ENCODE measurements at places on chromosomes 4 and X.

- DNase-seq, result no peak
Measured at GRCh38 chr4:100509386-100509785, 8.4 kb downstream of the EMCN start.

DNA sequence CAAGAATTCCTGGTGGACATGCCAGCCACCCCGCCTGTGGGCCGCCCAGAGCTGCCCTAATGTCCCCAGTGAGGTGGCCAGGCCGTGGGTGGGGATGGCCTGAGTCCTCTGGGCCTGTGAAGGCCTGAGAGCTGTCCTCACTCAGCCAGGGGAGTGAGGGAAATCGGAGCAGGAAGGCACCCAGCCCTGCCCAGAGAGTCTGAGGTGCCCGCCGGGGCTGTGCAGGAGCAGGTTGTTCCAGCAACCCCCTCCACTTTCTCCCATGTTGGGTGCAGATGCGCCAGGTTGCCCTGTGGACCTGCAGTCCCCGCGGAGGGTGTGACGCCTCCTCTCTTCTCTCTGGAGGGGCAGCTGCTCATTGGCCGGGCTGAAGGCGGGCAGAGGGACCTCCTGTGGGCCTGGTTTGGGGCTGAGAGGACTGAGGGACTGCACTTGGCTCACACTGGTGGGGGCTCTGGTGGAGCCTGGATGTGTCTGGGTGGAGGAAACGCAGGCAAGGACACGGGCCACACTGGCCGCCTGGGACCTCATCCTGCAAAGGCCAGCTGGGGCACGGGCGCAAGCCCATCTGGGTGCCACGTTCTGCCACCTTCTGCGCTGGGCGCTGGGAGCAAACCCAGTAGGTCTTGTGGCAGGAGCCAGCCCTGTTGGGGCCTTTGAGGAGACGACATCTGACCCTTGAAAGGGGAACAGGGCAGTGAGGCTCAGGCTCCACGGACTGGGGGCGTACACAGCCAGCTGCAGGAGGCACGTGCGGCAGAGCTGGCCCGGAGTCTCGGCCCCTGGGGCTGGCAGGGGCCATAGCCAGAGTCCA lies 14.0 kb downstream of the DOK7 start:
- no peak for DNase-seq

GRCh38 chr4:110183643-110184042 lies 14.8 kb downstream of the ELOVL6 start:
- no peak for DNase-seq

GRCh38 chr4:82560853-82561785 lies 669 bp downstream of the TMEM150C start:
- DNase-seq, result no peak

DNA sequence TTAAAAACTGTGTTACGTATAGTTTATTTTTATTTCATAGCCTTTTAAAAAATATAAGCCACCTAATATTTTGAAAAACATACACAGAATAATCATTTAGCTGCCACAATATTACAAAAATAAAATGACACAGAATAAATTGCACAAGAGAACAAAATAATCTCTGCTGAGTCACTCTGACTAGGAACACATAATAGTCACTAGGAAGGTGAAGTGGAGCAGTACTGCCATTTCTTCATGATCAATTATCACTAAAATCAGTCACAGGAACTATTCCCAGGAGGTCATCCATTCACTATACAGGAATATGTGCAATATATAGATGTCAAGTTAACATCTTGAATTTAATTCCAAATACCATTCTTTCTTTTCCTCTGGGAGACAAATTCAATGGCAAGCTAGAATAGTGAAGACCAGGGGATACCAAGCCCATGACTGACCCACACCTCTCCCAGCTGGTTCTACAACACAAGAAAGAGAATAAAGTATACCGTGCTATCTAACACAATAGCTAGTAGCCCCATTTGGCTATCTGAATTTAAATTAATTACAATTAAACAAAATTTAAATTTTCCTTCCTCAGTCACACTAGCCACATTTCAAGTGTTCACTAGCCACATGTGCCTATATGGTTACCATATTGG lies 5.9 kb downstream of the SMIM43 start:
- no peak for DNase-seq

DNA sequence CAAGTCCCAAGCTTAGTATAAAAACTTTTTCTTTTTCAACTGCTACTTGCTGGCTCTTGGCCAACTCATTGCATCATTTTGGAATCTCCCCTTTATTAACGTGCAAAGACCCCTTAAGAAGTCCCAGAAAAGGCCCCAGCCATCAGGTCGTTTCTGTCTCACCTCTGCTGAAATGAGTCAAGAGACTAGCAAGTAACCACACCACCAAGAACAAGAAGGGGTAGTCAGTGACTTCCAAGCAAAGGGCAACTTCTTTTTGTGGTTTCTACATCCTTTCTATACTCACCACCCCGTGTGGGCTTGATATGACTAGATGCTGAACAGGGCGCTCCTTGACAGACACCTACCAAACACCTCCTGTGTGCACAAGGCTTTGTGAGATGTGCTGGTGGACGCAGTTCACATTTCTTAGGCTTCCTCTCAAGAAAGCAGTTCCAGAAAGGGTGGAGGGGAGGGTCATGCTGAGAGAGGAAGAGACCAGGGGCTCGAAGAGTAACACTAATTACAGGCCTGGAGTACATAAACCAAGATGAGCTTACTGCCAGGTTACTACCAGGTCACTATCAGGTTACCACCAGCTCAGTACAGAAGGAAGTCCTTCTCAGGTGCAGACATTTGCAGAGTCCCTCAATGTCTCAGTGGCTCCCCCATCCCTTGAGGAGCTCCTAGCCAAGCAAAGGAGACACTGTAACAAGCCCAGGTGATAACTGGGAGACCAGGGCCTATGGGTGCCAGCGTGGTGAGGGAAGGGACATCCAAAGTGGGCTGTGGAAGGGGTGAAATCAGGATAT lies 19.3 kb downstream of the JAKMIP1 start:
- DNase-seq, result no peak

DNA sequence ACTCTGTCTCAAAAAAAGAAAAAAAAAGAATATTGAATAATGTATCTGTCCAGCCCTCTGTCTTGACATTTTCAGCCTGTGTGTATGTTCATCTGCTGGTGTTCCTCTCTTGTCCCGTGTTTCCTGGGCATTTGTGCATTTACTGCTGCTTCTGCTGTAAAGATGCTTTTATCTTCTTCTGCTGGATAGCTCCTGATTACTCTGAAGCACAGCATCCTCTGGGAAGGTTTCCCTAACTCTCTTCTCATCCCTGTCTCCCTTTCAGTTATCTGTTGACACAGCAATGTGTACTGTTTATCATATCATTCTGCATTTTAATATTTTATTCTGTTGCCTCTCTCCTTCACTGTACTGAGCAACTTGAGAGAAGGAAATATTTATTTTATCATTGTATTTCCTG lies 74.2 kb upstream of the HPGD start:
- DNase-seq, result no peak

GRCh38 chr4:149294601-149295000 lies 521.0 kb downstream of the IQCM start:
- no peak for DNase-seq

GRCh38 chr4:2085496-2085901 lies 26.4 kb downstream of the NAT8L start:
- no peak for DNase-seq

DNA sequence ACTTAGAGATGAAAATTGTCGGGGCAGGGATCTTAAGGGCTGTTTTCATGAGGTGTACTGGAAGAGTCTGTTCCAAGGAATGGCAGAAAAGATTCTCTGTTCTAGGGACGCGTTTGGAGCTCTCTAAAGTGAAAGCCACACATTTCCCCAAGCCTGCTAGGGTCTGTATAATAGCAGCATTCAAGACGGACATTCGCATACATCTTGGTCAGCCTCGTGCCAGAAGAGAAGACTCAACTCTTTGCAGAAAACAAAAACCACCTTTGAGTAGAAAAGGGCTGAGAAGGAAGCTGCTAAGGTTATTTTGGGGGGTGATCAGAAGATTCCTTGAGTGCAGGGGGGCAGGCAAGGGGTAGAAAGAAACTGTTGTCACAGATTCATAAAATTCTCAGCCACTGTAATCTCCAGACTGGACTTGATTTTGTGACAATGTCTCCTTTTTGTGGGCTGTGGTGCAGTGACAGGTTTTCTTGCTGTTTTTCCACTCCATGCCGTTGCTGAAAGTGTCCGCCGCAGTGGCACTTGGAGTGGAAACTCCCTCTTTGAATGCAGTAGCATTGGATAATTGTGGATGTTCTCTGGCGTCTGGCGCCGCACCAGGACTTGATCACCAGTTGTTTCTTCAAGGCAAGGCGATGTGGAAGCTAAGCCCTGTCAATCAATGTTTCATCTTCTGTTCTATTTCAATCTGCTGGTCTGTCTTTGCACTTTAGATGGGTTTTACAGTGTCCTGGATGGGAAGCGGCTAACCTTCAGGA lies 2.9 kb downstream of the GYG2 start:
- DNase-seq, result no peak

- no peak for DNase-seq
Measured at GRCh38 chr4:150207871-150208270, 129.6 kb downstream of the DCLK2 start.

- no peak for DNase-seq
Measured at GRCh38 chrX:32010212-32010611, 938.4 kb upstream of the FTHL17 start.

GRCh38 chr4:26127851-26128337 lies 192.9 kb upstream of the RBPJ start:
- no peak for DNase-seq

DNA sequence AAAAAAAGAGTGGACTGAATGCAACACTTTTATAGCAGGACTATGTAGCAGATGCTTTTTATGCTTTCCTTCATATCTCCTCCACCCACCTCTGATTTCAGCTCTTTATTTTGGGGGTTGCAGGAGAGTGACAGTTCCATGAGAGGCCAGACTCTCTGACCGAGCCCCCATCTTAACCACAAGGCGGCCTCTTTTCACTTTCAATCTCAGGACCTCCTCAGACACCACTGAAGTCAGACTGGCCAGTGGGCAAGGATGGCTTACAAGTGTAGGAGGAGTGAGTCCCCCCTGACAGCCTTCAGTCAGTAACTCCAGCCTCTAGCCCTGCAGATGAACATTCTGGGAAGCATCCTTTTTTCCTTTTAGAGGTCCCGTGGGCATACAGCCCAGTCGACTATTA lies 140.8 kb downstream of the FRAS1 start:
- no peak for DNase-seq

DNA sequence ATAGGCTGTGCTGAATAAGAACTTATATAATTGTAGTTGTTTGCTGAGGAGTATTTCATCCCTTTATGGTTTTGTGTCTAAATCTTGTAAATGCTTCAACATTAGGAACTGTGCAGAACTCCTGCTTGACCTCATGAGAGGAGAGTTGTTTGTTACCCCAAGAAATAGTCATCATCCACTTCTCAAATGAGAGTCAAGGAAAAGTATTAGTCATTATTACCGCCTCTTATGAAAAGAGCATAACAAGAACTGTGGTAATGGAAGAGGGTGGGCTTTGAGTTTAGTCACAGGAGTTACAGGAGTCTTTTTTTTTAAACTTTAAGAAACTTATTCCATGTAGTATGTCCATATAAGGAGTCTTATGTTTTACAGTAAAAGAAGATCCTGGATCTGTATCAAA lies 132.9 kb downstream of the RAP1GDS1 start:
- no peak for DNase-seq

- no peak for DNase-seq
Measured at GRCh38 chrX:154516656-154517100, 646 bp upstream of the FAM3A start.

GRCh38 chr4:48596336-48596735 lies 106.3 kb downstream of the ZAR1 start:
- no peak for DNase-seq

DNA sequence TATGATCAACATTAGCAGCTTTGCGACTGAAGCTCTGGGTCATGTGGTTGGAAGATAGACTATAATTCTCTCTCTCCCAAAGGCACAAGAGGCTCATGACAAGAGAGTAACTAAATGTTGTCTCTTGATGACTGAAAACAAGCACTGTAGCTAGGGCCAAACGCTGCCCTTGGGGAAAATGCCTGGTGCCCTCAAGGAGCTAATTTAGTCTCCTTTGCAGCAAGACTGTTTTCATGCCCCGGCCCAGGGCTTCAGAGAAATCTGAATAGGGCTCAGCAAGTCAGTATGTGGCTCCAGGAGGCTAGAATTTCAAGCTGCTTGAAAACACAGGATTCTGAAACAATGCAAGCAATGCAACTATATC lies 411.9 kb downstream of the GPAT3 start:
- no peak for DNase-seq

DNA sequence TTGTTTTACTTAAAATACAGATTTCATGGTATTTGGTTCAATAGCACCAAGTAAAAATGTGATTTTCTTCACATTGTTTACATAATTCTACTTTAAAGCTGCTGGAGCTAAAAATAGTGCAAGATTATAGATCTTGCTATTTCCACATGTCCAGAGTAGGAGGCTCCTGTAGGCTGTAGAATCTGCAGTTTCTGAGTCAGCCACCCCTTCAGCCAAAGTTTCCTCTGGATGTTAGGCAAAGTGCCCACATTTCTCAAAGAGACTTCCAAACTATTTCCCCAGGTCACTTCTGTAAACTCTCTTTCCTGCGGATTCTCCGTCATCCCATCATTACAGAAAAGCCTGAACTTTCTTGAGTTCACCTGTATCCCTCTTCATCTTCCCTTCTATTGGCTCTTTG lies 342.5 kb upstream of the FSTL5 start:
- DNase-seq, result no peak

DNA sequence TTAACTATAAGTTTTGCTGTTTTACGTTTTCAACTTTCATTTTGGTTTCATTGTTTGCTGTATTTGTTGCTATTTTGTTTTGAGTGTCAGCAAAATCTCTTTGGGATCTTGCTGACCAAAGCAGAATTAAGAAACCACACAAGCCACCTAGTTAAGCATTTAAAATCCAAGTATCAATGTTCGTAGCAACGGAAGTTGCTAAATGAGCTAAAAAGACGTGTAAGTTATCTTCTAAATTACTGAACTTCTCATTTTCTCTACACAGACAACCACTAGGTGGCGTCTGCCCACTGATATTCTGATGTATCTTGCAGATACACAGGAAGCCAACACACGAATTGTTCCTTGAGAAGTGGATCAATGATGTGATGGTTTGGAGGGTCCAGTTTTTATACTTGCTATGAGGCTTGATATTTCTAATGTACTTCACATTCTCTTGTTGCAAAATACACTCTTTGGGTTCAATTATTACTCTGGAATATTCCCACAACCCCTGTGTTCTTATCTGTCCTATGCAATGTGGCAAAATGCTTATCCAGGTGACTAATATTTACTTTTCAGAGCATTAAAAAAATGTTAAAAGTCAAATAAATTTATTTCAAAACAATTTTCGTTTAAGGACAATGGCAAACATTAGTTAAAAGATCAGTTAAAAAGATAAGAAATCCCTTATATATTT lies 250.5 kb downstream of the TECRL start:
- no peak for DNase-seq

DNA sequence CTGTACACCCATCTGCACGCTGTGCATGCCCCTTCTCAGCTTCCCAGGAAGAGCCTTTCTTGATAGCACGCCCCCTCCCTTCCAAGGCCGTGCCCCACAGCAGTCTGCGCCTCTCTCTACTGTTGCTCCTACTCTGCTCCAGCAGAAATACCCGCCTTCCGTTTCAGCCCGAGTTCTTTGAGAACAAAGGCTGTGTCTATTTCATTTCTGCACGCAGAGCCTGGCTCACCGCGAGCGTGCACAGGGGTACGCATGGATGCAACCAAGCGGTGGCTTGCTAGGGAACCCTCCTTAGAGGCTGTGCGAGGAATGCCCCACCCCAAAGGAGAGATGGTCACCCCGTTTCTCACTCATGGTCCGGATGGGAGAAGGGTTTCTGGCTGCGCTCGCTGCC lies 485 bp downstream of the AADAT start:
- no peak for DNase-seq

All from stimulated activated CD4-positive, alpha-beta T cell treated with anti-CD3 and anti-CD28 coated beads, Interleukin-15, amount 100 ng/mL, for 1 hour (primary cell).